ENCODE measurements at places on chromosomes 7 and 10.

DNA sequence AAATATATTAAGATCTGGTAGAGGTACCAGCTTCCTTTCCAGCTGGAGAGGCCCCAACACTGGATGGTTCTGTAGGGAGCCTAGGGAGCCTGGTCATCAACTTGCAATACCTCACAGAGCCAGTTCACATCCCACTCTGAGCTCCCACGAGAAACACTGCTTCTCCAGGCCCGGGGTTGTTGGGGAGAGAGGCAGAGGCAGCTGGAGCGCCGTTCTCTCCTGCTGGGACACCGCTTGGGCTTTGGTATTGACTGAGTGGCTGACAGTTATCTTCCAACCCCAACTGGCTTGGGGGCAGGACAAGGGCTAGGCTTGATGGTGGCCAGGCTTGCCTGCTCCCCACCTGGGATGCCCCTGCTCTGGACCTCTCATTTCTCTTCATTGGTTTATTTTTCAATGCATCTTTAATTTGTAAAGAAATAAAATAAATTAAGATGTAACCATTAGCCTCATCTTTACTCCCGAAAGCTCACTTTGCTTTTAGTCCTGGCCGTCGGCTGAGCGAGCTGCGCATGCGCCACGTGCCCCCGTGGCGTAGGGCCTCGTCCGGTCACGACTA, 10.0 kb upstream of the CHCHD1 start:
- peak; percentile 81 for DNase-seq

DNA sequence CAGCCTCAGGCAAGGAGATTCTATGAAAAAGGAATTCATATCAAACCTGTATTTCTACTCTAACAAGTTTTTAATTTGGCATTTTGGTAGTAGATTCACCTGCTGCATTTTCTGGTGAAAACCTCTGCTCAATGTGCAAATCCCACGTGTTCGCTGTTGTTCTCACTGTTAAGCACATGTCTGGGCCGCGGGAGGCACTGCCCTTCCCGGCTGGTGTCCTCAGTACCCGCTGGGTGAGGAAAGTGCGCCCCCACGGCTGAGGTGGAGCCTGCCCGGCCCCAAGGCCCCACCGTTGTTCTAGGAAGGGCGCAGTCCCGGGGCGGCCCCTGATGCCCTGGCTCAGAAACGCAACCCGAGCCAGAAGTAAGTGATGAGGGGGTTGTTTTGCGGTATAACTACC, 193.4 kb upstream of the VWC2 start:
- no peak for DNase-seq

- DNase-seq = no peak
Measured at GRCh38 chr10:3068968-3069737, 1.8 kb downstream of the PFKP start.

GRCh38 chr7:112362731-112363131, 87.5 kb upstream of the IFRD1 start:
- DNase-seq = no peak

GRCh38 chr10:133336577-133337369, at the start of gene CALY:
TSS of gene CALY (minus strand) at chr10:133336896. CDS start at chr10:133328989, 7,907 bp downstream.
- no peak for DNase-seq

- no peak for DNase-seq
Measured at GRCh38 chr10:74677951-74678350, 148.4 kb upstream of the KAT6B start.

DNA sequence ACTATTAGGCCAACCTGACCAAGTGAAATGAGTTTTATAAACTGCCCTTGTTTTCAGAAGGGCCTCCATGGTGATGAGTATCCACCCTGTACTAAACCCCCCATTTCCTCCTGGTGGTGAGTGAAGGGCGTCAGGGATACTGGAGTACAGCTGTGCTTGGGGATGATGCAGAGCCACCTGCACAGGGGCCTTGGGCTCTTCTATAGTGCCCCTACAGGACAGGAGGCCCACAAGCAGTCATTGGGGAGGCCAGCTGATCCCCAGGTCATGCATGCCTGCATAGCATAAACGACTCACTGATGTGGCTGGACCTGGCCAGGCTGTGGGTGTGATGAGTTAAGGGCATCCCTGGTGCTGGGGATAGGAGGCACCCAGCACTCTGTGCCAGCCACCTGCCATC, 114.1 kb upstream of the CELF2 start:
- DNase-seq = no peak

GRCh38 chr7:8143151-8143874, 118.7 kb downstream of the ICA1 start:
- no peak for DNase-seq

DNA sequence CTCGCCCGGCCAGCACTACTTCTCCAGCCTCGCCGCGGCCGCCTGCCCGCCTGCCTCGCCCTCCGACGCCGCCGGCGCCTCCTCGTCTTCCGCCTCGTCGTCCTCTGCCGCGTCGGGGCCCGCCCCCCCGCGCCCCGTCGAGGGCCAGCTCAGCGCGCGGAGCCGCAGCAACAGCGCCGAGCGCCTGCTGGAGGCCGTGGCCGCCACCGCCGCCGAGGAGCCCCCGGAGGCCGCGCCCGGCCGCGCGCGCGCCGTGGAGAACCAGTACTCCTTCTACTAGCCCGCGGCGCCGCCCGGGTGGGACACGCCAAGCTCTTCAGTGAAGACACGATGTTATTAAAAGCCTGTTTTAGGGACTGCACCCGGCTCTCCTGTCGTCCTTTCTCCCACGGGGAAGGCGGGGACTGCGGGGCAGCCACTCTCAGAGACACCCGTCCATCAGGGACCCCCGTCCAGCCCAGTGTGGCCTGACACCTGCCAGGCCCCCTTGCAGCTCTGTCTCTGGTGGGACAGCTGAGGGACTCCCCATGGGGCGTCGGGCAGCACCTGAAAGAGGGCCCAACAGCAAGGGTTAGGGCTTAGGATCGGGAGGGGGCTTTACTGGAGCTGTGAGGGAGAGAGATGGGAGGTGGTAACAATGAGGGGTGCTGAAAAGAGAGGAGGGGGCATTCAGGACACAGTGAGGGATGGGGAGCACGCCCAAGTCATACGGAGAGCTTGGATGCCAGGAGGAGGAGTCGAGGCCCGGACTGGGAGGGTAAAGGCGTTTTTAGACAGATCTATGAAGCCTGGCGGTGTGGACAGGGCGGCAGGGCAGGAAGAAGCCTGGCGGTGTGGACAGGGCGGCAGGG, 34.7 kb downstream of the SPDYE6 start:
- DNase-seq = no peak

DNA sequence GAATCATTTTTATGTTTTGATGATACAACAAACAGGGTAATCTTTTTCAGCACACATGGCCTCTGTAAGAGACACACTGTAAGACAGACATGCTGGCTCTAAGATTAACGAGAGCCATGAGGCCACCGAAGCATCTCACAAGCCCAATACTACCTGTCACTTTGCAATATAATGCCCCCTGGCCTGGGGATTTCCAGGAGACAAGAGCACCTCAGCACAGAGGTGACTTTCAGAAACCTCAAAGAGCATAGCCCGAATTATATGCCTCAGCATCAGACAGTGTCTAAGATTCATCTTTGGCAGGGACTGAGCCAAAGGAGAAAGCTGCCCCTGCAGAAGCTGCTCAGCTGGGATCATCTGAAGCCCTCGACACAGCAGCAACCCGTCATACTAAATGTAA, 44.2 kb upstream of the TMEM213 start:
- DNase-seq = no peak

DNA sequence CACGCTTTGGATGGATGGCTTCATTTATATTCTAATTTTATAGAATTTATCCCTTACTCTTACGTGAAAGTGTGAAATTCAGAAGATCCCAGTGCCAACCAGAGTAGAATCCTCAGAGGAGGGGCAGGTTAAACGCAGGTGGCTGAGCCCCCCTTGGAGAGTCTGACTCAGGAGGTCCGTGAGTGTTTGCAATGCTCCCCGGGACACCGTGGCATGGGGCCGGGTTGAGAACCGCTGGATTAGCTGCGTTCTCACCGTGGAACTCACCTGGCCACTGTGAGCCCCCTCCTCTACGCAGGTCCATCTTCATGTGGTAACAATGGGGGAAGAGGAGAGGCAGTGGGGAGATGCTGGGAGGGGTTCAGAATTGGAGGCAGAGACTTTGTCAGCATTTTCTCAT, 638.0 kb upstream of the MKI67 start:
- no peak for DNase-seq

DNA sequence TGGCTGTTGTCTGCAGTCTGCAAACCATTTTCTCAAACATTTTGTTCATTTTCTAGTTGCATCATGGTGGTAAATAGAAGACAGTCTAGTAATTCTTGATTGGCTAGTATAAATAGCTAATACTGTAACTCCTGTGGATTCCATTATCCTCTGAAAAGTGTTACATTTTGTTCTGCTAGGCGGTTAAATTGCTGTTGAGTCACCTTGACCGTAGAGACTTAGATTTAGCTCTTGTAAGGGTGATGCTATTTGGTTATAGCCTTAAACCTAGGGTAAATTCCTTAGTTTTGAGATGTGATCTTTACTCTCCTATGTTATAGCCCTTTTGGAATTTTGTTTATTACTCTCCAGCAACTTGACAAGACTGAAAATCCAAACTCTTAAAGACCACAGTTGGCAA, 58.8 kb downstream of the SHOC2 start:
- DNase-seq = no peak

GRCh38 chr7:110664803-110665202, 426.1 kb upstream of the LRRN3 start:
- no peak for DNase-seq

DNA sequence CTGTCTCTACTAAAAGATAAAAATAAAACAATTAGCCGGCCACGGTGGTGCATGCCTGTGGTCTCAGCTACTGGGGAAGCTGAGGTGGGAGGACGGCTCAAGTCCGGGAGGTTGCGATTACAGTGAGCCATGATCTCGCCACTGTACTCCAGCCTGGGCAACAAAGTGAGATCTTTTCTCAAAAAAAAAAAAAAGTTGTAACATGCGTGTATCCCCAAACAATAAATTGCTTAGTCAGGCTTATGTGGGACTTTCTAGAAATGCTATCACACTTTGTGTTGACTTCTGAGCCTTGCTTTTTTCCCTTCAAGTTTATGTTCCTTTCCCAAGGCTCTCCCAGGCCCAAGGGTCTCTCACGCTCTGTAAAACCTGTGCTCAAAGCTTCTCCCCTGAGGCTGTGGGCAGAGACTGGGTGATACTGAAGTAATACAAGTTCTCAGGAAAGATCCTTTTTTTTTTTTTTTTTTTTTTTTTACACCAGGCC, 88.0 kb upstream of the TNS3 start:
- DNase-seq = no peak

GRCh38 chr10:76305930-76306615, 874.6 kb downstream of the LRMDA start:
- no peak for DNase-seq

- DNase-seq = no peak
Measured at GRCh38 chr10:44895280-44895679, 15.9 kb upstream of the TMEM72 start.

DNA sequence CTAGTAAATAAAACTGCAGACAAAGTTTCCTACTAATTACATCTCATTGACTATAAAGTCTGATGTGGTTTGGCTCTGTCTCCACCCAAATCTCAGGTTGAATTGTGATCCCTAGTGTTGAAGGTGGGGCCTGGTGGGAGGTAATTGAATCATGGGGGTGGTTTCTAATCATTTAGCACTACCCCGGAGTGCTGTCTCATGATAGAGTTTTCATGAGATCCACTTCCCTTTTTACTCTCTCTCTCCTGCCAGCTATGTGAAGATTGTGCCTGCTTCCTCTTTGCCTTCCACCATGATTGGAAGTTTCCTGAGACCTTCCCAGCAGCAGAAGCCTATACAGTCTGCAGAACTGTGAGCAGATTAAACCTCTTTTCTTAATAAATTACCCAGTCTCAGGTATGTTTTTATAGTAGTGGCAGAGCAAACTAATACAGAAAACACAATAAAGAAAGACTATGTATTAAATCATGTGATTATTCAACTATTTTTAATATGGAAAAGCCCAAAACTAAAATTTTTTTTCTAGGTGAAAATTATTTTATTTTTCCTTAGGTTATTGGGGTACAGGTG, 232.1 kb downstream of the FZD1 start:
- DNase-seq = no peak

DNA sequence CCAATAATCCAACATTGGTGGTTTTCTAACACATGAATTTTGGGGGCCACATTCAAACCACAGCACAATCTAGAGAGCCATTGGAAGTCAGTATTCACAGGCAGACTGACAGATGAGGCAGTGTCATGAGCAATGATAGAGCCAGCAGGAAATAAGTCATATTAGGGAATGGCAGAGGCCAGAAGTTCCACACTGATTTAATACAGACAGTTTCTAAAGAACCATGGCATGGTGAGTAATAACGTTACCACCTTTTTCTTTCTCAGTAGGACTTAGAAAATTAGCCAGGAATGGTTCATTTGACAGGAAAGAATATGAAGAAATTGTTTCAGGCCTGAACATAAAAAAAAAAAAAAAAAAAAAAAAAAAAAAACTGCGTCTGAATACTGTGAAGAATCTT, 210.3 kb downstream of the GPAM start:
- DNase-seq = no peak

DNA sequence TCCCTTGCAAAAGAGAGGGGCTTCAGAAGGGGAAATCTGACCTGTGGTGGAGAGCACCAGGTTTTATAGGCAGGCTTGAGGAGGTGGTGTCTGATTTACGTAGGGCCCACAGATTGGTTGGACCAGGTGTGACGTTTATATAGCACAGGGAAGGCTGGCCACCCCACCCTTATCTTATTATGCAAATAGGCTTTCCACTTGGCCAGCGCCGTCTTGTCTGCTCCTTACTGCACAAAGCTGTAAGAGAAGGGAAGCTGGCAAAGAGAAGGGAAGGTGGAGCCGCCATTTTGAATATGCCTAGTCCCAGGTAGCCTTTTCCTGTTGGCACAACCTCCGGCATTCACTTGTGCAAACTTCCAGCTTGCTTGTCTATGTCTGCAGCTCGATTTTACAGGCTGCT, 221.4 kb downstream of the GATA3 start:
- DNase-seq = no peak

DNA sequence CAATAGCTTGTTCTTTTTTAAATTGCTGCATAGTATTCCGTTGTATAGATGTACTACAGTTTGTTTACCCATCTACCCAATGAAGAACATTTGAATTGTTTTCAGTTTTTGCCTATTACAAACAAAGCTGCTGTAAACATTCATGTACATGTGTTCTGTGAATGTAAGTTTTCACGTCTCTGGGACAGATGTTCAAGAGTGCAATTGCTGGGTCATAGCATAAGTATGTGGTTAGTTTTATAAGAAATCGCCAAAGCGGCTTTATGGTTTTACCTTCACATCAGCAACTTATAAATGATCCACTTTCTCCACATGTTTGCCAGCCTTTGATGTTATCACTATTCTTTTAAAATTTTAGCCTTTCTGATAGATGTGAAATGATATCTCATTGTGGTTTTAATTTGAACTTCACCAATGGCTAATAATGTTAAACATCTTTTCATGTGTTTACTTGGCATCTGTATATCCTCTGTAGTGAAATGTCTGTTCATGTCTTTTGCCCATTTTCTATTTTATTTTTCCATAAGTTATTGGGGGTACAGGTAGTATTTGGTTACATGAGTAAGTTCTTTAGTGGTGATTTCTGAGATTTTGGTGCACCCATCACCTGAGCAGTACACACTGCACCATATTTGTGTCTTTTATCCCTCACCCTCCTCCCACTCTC, 73.5 kb downstream of the TBXAS1 start:
- no peak for DNase-seq
